ENCODE measurements at places on chromosomes 7 and 10.

DNA sequence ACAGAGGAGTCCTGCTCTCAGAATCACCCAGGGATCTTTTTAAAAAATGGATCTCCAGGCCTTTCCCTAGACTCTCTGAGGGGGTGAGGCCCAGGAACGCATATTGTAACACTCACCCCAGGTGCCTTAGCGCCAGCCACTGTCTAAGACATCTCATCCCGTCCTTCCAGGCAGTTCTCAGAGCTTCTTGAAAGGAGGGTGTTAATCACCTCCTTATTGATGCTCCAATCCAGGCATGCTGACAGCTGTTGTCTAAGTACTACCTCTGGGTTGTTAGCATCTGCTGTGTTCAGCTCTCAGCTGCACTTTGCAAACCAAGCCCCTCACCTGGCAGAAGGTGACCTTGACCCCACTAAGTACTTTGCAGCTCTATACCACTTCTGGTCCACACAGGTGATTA is 36.0 kb downstream of the KIAA1549 start:
- peak; percentile 34 for DNase-seq

GRCh38 chr10:29865700-29866355 is 193.6 kb downstream of the JCAD start:
- DNase-seq, result no peak

DNA sequence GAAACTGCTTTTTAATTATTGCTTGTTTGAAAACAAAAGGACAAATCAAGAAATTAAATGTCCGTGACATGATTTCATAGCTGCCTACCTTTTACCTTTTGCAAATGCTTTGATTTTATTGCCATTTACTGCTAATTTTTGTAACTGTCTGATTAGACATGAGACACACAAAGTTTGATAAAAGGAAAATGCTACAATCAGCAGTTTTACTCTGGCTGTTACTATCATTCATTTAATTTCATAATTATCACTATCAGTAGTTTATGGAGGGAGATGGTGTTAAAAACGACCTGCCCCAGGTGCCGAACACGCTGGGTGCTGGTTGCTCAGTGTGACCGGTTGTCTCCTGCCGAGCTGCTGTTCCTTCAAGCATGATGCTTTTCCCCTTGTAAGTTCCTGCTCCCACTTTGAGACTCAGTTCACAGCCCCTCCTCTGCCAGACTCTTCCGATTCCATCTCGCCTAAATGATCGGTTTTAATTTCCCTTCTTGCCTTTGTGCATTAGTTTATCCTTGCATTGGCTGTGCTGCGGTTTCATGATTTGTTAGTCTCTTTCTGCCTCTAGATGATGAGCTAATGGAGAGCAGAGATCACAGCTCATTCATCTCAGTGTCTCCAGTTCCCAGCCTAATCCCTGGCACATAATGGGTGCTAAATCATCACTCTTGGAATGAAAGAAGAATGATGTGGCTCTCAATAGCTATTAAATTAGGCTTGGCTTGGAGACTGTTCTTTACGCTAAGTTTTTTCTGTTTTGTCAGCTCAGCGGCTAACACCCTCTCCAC is 110.6 kb downstream of the PFKFB3 start:
- no peak for DNase-seq

DNA sequence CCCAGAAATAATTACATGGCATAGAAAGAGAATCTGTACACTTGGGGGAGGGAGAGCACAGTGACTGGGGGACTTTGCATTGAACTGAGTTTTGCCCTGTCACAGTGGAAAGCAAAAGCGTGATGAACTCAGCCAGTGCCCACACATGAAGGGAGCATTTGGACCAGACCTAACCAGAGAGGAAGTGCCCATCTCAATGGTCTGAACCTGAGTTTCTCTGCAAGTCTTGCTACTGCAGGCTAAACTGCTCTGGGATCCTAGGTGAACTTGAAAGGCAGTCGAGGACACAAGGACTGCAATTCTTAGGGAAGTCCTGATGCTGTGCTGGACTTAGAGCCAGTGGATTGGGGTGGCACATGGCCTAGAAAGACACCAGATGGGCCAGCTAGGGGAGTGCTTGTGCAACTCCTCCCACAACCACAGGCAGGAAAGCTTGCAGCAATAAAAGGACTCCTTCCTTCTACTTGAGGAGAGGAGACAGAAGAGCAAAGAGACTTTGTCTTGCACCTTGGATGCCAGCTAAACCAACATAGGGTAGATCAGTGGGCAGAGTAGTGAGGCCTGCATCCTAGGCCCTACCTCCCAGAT is 259.0 kb downstream of the GRM8 start:
- DNase-seq, result no peak

DNA sequence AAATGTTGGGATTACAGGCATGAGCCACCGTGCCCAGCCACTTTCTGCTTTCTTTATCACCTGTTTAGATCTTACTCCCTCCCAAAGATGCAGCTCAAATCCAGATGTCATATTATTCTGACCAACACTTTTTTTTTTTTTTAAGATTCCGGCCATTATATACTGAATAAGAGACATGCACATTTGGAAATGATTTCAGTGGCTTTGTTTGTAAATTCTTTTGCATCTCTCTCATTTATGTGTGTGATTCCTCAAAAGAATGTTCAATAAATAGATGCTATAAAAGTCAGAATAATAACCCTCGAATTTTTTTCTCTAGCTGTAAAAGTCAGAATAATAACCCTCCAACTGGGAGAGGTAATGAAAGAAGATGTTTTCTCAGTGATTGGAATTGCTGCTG is 25.4 kb downstream of the HECW1 start:
- no peak for DNase-seq

DNA sequence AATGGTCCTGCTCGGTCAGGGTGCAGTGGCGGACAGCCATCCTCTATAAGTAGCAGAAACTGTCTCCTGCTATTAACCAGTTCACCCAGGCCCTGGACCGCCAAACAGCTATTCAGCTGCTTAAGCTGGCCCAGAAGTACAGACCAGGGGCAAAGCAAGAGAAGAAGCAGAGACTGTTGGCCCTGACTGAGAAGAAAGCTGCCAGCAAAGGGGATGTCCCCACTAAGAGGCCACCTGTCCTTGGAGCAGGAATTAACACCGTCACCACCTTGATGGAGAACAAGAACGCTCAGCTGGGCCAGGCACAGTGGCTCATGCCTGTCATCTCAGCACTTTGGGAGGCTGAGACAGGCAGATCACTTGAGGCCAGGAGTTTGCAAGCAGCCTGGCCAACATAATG is 5.6 kb upstream of the NSUN5 start:
- DNase-seq, result no peak

DNA sequence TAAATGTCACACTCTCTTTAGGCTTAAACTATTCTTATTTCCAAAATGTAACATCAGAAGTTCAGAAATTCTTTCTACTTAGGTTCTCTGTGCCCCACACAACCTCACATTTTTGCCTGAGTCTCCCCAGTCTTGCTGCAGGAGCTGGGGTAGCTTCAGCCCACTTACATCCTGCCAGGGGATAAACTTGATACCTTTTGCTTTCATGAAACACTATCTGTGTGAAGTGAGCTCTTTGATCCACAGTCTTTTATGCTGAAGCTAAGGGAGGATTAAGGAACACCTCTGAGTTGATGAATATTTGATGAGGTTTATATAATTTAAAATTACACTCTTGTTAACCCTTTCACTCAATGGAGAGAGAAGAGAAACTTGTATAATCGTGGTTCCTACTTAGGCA is 341.0 kb downstream of the AUTS2 start:
- no peak for DNase-seq

- no peak for DNase-seq
Observed at GRCh38 chr10:15606377-15606776, 113.3 kb downstream of the ITGA8 start.

DNA sequence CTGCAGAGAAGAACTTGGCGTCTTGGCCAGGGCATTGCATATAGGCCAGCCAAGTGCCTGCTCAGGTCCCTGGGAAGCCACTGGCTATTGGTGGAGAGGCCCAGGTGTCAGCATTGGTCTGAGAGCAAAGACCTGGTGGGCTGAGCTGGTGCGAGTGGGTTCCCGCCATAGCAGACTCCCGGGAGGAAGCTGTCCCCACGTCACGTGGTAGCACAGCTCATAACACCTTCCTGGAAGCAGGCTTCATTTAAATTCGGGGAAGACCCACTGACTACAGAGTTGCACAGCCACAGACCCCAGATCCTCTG is 130.5 kb downstream of the WDR37 start:
- DNase-seq, result no peak

- DNase-seq, result no peak
Observed at GRCh38 chr7:54813398-54813797, 54.4 kb upstream of the SEC61G start.

- DNase-seq, result peak; percentile 70
Observed at GRCh38 chr7:129824291-129825208, 128.2 kb downstream of the UBE2H start.

- no peak for DNase-seq
Observed at GRCh38 chr7:129366-130221, 62.8 kb upstream of the FAM20C start.

DNA sequence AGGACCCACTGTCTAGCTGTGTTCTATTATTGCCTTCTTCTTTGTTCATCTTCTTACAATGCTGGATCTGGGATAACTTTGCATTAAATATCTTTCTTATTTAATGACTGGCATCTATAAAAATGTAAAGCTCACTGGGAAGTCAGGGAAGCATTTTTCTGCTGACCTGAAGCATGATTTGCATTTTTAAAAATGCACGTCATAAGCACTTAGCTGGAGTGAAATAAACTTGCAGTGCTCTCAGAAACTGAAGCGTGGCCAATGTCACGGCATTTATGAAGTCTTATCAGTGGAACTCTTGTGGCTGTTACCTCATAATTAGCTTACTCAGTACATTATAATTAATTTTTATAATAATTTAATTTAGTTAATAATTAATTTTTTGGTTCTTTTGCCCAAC is 59.1 kb downstream of the FRMD4A start:
- no peak for DNase-seq

DNA sequence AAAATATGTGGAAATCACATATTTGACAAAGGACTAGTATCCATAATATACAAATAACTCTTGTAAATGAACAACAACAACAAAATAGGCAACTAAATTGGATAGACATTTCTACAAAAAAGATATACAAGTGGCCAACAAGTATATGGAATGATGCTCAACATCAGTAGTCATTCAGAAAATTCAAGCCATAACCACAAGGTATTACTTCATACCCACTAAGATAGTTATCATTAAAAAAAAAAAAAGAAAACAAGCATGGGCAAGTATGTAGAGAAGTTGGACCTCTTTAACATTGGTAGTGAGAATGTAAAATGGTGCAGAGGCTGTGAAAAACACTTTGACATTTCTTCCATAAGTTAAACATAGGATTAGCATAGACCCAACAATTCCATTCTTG is 80.8 kb downstream of the CYP26A1 start:
- no peak for DNase-seq

- DNase-seq, result peak; percentile 79
Observed at GRCh38 chr7:30143748-30144251, 9.0 kb downstream of the MTURN start.

DNA sequence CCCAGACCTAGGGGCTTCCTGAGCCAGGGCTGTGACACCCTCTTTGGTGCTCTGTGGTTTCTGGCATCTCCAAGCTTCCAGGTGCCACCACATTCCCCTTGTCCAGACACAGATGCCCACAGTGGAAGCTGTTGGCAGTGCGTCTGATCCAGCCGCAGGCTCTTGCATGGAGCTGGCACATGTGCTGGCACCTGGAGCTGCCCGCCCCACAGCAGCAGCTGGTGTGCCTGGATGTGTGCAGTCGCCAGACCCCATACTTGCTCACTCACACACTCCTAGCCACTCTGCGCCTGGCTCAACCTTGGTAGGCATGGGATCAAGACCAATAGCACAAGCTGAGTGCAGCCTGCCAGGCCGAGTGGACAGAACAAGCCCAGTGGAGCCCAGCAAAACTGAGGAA is 106.5 kb downstream of the LYZL1 start:
- DNase-seq, result no peak

DNA sequence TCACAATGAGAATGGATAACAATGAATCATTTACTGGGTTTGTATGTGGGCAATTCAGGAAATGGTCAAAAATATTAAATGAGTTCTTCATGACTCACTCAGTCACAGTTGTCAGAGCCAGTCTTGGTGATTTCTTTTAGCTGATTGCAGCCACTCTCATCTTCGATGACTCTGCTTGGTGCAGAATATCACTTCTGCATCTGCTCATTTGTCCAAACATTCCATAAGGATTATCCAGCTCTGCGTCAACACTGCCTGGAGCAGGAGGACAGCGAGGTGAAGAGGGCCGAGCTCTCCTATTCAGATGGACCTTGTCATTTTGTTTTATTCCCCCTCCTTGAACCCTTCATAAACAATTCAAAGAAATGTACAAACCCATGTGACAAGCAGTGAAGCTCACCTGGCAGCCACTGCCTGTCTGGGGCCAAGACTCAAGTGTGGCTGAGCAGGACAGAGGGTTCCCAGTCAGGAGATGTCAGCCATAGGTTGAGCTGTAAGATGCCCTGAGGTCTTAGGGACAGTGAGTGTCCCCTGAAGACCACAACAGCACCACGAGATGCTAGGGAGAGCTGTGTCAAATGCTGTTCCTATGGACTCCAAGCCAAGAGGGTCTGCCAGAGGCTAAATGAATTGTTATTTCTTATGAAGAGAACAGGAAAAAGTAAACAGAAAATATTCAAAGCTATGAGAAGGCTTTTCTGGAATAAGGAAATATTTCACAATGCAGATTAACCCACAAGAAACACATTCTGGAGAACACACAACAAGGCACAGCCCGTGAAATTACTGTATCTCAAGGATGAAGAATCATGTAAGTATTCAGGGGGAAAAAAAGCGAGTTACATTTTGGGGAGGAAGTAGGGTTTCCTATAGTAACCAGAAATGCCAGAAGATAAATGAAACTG is 33.1 kb upstream of the EGFR start:
- no peak for DNase-seq

DNA sequence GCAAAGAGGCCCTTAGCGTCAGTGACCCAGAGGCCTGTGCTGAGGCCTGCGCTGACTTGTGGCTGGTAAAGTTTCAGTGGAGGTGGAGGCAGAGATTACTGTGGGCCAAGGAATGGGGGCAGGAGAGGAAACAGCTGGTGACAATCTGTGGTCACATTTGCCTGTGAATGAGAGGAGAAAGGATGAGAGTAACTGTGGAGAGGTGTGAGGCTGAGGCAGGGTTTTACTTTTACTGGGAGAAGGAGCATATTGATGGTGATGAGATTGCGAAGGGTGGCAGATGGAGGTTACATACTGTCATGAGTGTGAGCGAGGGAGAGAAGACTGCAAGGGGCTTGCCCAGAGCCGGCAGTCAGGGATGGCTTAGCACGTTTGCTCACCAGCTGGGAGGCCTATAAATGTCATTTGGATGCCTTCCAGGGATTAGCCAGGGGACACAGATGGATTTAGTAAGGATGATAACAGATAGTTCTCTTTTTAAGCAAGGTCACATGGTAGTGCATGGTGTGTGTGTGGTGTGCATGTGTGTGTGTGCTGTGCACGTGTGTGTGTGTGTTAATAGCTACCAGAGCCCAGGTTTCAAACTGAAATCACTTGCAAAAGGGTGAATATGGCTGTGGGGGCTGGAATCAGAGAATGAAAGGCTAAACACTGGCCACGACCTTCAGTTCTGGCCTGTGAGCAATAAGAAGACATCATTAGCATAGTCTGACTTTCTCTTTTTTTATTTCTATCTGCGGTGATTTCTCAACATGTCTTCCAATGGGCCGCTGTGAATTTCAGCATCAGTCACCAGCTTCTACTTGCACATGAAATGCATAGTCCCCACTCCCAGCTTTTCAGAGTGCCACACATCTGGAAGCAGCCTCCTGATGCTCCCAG is 291.5 kb upstream of the ZNF32 start:
- DNase-seq, result no peak

- no peak for DNase-seq
Observed at GRCh38 chr10:105974803-105975456, 1189.6 kb downstream of the SORCS1 start.

- DNase-seq, result no peak
Observed at GRCh38 chr10:114115661-114116445, 58.1 kb downstream of the CCDC186 start.
